ENCODE measurements at places on chromosomes 2 and 18. TPM values are rescaled to one million over a fixed set of nuclear protein-coding genes. Genes with fewer than 3 reads are reported as not detected.
A peak's percentile ranks its signal among the peaks of the same experiment; 100 is the strongest.

DNA sequence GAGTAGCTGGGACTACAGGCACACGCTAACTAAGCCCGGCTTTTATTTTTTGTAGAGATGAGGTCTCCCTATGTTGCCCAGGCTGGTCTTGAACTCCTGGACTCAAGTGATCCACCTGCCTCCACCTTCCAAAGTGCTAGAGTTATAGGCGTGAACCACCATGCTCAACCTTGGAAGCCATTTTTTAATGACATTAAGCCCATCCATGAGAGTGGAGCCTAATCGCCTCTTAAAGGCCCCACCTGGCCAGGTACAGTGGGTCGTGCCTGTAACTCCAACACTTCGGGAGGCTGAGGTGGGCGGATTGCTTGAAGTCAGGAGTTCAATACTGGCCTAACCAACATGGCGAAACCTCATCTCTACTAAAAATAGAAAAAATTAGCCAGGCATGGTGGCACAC lies 41.6 kb upstream of the TFCP2L1 start:
- H3K36me3 ChIP-seq: no peaks in the 10 kb centered on the region
- H3K4me1 ChIP-seq: no peaks in the 10 kb centered on the region
- H3K27ac ChIP-seq: no peak overlapping the region
- H3K4me3 ChIP-seq: no peak overlapping the region
- DNase-seq: no peak

Gene DYNAP
- not detected for total RNA-seq

Gene CTAGE1
- 0.02 TPM for total RNA-seq

Gene CFC1
- total RNA-seq: not detected

DNA sequence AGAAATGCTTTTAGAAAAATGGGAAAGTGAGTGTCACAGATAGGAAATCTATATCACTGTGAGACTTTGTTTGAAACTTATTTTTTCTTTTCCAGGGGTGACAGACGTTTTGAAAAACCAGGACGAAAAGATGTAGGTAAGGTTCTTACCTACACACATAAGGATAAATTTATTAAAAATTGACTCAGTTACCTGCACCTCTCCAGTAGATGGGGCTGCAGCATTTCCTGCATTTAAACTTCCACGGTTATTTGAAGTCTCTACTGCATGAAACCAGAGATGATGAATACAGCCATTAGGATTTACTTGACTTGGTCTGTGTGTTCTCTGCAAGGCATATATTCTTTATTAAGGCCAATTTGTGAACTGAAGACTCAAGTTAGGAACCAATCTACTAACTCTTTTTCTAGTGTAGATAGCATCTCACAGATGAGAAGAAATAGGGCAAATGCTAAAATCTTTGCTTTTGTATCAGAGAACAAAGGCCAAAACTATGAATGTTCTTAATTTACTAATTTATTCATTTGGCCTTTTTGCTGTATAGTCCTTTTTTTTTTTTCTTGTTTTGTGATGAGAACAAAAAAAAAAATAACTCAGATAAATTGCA lies 15.0 kb downstream of the KCNJ13 start:
- peak; percentile 46 for DNase-seq
- H3K36me3 ChIP-seq: peaks cover 15% of the 10 kb centered on the region
- no peak overlapping the region for H3K27ac ChIP-seq
- no peaks in the 10 kb centered on the region for H3K4me1 ChIP-seq
- H3K4me3 ChIP-seq: no peak overlapping the region

- H3K36me3 ChIP-seq: no peaks in the 10 kb centered on the region
- H3K27me3 ChIP-seq: no peaks in the 10 kb centered on the region
- H3K27ac ChIP-seq: no peak overlapping the region
- H3K4me3 ChIP-seq: no peak overlapping the region
- H3K4me1 ChIP-seq: peaks cover 25% of the 10 kb centered on the region
Observed at GRCh38 chr2:55431982-55432627, 12.4 kb upstream of the CCDC88A start.
